ENCODE measurements at places on chromosomes 7 and 10.
A peak's percentile ranks its signal among the peaks of the same experiment; 100 is the strongest.

DNA sequence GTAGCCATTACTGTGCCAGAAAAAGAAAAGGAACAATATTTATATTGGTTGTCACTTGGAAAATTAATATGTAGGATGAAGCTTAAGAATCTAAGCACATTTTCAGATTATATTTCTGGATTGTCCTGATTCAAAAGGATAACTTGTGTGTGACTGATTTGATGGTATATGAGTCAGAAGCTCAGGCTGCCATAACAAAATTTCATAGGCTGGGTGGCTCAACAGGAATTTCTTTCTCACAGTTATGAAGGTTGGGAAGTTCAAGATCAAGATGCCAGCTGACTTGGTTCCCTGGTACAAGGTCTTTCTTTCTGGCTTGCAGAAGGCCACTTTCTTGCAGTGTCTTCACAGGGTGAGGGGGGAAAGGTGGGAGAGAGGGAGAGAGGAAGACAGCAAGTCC, 108.5 kb downstream of the ST7 start:
- DNase-seq: no peak

- DNase-seq: peak; percentile 66
Observed at GRCh38 chr10:89332123-89332633, 4.4 kb downstream of the IFIT3 start.

DNA sequence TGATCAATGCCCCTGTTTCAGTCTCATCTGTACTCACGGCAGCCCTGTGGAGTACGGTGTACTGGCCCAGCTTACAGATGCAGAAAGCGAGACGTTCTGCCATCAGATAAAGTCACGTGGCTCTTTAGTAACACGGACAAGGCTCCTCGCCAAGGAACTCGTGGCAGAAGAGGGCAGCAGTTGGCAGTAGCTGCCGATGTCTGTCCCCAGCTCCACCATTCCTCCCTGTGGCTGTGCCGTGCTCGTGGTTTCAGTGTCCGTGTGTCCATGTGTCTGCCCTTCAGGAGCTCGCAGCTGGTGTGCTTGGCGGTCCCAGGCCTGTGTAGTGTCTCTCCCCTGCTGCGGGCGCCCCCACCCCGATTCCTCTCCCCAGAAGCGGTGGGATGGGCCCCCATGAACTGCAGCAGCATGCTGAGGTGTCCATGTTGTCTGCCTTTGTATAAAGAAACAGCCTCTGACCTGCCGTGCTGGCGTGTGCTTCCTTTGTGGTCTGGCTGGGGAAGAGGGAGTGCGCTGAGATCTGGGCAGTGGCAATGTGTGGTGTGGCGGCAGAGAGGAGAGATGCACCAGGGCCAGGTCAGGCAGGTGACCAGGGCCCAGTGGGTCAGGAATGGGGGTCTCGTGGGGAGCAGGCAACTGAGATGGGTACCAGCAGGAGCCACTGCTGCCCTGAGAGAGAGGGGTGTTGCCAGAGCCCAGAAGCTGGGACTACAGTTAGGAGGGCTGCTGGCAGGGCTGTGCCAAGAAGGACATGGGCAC, 9.8 kb downstream of the RHBDD2 start:
- DNase-seq: no peak

DNA sequence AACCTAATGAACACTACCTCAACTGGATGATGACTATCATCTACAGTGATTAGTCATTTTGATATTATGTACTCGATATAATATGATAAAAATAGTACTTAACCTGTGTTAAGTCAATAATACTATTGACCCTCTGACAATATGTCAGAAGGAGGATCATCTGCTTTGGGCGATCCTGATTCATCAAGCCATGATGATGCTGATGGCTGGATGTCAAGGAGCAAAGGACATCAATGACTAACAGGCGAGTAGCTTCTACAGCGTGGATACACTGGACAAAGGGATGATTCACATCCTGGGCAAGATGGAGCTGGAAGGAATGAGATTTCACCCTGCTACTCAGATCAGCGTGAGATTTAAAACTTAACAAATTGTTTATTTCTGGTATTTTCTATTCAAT, 94.4 kb upstream of the SKAP2 start:
- peak; percentile 35 for DNase-seq

DNA sequence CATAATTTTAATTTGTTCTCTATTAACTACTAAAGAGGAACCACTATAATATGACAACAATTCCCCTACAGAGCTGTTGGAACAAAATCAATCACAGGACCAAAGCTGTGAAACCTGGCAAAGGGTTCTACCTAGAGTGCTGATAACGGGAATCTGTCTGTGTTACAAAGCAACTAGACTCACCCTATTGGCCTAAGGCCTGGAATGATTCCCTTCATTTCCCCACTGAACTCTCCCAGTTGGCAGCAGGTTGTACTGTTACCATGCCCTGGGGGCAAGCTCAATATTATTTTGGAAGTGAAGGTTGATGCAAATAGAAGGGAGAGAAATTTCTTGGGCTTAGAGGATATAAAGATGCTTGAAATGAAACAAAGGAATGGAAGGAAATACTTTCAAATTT, 81.8 kb downstream of the SEMA3A start:
- DNase-seq: no peak

DNA sequence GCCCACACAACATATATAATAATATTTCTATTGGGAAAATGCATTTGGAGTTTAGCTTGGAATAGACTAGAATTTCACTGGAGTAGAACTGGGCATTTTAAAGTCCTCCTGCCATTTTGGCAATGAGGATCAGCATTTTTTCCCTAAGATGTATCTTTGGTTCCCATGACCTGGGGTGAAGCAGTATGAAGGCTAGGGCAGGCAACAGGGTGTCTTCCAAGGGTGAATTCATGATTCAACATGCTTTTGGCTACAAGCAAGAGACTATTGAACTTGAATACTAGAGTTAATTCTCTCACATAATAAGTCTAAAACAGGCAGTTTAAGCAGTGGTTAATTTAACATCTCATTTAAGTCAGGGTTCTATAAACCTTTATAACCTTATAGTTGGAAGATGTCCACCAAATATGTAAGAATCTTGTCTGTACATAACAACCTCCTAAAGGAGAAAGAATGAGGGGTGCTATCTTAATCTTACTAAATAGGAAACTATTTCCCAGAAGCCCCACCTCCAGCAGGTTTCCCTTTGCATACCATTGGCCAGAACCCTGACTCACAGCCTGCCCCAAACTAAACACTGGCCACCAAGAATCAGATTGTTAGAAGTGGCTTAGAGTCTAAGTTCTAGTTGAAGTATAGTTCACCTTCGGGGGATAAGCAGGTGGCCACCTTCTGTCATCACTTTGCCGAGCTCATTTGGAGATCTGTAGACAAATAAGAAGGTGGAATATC, 96.0 kb upstream of the PRPS1L1 start:
- DNase-seq: no peak
